ENCODE measurements at places on chromosomes 2 and 18. TPM values are rescaled to one million over a fixed set of nuclear protein-coding genes. Genes with fewer than 3 reads are reported as not detected.

The MPP4 gene
- total RNA-seq = 0.89 TPM

The AGXT gene
- not detected for total RNA-seq

The TSPYL6 gene
- not detected for total RNA-seq

The UGT1A3 gene
- total RNA-seq = not detected

Measured in smooth muscle cell of the umbilical artery (primary cell).